Keratinocyte (primary cell): ENCODE measurements at places on chromosomes 12 and 14.
A peak's percentile ranks its signal among the peaks of the same experiment; 100 is the strongest.

GRCh38 chr12:120292661-120293531 is at the start of gene RNU4-1:
Gene RNU4-1 (minus strand): TSS chr12:120293237.
- peak; percentile 50 for DNase-seq

GRCh38 chr14:95208598-95208997 is 51.3 kb upstream of the DICER1 start:
- no peak for DNase-seq

DNA sequence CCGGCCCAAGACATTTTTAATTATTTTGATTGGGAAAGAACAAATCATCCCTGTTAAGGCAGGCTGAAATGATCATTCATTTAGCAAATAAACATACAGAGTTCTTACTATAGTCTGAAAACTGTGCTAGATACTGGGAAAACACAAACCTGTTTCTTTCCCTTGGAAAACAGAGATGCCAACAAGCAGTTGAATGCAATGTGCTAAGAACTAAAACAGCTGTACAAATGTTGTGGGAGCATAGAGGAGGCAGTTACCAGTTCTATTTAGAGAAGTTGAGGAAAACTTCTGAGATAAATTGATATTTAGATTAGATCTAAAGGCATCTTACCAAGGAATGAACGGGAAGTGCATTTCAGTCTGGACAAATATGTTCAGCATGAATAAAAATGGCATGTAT is 3.2 kb upstream of the NECAP1 start:
- DNase-seq = no peak

GRCh38 chr14:63676615-63677014 is 34.9 kb upstream of the WDR89 start:
- DNase-seq = no peak

DNA sequence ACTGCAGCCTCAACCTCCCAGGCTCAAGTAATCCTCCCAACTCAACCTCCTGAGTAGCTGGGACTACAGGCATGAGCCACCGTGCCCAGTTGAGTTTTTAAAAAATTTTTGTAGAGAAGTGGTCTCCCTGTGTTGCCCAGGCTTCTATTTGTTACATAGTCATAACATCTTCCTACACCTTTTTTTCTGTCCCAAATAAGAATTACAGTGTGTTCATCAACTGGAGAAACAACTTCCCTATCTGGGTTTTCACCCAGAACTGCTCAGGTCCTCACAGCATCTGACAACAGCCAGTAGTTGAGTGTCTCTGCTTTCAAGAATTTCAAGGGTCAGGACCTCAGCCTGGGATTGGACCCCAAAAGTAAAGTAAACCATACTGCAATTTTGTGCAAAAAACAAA is 235.2 kb upstream of the AMIGO2 start:
- no peak for DNase-seq
